Stimulated activated CD8-positive, alpha-beta memory T cell treated with anti-CD3 and anti-CD28 coated beads, Interleukin-7, amount 100 ng/mL, for 1 hour (primary cell): ENCODE measurements at places on chromosomes 7 and 10.

DNA sequence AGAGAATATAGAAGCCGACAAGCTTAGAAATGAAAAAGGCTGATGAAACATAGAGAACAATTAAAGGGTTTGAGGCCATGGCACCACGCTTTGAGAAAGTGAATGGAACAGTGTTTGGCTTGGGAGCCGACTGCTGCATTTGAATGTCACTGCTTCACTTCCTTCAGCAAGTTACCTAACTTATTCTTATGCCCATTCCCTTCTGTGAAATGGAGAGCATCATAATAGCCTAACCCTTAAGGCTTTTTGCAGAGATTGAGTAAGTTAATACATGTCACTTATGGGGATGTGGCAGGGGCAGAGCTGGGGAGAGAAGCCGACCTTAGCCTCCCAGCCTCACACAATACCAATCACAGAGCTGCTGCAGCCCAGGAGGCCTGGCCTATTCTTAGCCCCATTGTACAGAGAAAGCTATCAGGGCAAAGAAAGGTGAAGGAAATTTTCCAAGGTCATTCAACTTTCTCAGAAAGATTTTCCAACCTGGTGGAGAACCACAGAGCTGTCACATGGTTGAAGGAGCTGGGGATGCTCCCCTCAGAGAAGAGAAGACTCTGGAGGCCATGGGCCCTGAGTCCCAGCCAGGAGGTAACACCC lies 186.0 kb upstream of the GDF10 start:
- DNase-seq = no peak

- no peak for DNase-seq
Observed at GRCh38 chr7:132066761-132067171, 509.5 kb downstream of the PLXNA4 start.

GRCh38 chr7:41981046-41982040 lies 255.7 kb downstream of the GLI3 start:
- DNase-seq = no peak

- no peak for DNase-seq
Observed at GRCh38 chr7:139562961-139563565, 39.6 kb downstream of the CLEC2L start.
